ENCODE measurements at places on chromosomes 12 and 14.
A peak's percentile ranks its signal among the peaks of the same experiment; 100 is the strongest.

DNA sequence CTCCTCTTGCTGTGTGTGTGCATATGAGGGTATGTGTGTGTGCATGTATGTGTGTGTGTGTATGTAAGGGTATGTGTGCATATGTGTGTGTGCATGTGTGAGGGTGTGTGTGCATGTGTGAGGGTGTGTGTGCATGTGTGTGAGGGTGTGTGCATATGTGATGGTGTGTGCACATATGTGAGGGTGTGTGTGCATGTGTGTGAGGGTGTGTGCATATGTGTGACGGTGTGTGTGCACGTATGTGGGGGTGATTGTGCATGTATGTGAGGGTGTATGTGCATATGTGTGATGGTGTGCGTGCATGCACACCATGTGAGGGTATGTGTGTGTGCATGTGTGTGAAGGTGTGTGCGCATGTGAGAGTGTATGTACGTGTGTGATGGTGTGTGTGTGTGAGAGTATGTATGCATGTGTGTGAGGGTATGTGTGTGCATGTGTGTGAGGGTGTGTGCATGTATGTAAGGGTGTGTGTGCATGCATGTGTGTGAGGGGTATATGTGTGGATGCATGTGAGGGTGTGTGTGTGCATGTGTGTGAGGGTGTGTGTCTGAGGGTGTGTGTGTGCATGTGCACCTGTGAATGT lies 15.4 kb downstream of the DAO start:
- DNase-seq, result no peak

DNA sequence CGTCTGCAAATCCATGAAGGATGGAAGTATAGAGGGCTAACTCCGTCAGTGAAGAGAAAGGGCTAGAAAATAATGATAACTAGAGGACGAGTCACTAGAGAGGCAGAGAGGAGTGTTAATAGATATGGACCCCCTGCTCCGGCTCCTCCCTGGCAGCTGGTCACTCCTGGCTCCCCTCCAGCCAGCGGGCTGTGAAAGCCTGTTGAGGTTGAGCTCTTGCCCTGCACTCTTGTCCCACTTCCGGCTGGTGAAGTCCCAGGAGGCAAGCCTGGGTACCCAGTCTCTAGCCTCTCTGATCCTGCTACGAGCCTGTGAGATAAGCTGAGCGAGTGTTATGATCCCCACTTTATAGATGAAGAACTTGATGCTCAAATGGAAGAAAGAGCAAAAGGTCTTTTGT lies 90.3 kb downstream of the RFX4 start:
- no peak for DNase-seq

DNA sequence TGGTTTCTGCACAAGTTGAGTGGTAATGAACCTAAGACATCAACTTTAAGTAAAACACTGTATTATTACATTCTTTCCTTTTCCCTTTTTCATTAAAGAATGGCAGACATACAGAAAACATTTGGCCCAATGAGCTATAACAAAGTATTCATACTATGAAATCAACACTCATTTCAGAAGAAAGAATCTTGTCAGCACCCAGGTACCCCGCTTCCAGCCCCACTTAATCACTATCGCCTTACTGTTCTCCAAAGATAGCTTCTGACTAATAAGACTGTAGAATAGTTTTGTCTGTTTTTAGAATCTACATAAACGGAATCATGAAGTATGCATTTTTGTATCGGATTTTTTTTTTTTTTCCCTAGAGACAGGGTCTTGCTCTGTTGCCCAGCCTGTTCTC lies 9.5 kb downstream of the CNTN1 start:
- DNase-seq, result no peak

DNA sequence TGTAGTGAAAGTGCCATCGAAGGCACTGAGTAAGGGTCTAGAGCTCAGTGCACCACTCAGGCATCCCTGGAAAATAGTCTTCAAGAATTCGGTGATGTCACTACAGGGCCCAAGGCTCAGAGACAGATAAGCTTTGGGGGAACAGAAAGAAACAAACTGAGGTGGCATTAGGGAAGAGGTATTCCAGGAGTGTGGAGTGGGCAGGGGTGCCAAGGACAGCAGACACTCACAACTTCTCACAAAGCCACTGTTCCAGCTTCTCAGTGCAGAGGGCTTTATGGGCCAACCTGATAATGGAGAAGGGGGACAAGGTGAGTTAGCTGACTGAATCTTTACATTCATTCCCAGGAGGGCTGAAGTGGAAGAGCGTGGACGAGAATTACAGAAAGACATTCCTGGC lies 2.1 kb downstream of the LALBA start:
- no peak for DNase-seq

DNA sequence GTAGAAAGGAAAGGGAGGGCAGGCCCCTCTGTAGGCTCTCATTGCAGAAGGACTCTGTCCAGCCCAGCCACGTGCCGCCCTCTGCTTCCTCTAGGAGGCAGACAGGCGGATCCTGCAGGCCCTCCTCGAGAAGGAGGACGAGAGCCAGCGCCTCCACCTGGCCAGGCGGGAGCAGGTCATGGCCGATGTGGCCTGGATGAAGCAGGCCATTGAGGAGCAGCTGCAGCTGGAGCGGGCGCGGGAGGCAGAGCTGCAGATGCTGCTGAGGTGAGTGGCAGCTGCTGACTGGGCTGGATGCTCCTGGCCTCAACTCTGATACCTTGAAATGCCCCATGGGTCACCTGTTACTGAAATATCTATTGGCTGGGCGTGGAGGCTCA lies 10.9 kb downstream of the TCHP start:
- no peak for DNase-seq

GRCh38 chr12:96502477-96502876 lies 13.1 kb downstream of the CFAP54 start:
- DNase-seq, result no peak

- DNase-seq, result no peak
Measured at GRCh38 chr14:58765843-58766242, 128.1 kb downstream of the DACT1 start.

DNA sequence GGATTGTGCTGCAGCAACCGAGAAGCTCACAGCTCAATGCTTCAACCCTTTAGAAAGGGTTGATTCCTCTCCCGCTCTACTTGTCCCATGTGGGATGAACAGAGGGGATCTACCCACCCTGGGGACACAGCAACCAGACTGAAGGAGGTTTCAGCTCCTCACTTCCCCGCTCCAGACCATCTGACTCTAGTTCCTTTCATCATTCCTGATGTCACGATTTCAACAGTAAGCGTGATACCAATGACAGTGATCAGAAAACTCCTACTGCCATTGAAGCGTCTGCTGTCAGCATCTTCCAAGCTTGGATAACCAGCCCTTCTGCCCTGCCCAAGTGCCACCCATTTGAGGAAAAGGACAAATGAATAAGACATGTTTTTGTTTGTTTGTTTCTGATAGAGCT lies 14.3 kb downstream of the SERPINA1 start:
- no peak for DNase-seq

- no peak for DNase-seq
Measured at GRCh38 chr14:105602243-105602750, 75.9 kb downstream of the TMEM121 start.

- no peak for DNase-seq
Measured at GRCh38 chr12:48678551-48679185, 3.4 kb downstream of the KANSL2 start.

DNA sequence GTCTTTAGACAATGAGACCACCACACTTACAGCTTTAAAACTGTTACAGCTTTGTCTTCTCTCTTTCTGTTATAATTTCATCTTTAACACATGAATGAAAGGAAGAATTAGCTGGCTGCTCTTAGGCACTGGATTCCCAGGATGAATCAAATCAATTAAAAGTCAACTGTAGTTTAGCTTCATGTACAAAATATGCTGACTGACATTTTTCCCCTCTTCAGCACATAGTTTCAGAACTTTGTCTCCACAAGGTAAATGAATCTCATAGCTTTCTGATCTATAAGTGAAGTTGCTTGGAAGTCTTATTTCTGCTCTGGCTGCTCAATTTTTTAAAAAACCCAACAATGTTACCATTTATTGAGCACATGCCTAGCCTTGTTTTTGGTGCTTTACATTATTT lies 293.8 kb downstream of the GRIN2B start:
- no peak for DNase-seq

DNA sequence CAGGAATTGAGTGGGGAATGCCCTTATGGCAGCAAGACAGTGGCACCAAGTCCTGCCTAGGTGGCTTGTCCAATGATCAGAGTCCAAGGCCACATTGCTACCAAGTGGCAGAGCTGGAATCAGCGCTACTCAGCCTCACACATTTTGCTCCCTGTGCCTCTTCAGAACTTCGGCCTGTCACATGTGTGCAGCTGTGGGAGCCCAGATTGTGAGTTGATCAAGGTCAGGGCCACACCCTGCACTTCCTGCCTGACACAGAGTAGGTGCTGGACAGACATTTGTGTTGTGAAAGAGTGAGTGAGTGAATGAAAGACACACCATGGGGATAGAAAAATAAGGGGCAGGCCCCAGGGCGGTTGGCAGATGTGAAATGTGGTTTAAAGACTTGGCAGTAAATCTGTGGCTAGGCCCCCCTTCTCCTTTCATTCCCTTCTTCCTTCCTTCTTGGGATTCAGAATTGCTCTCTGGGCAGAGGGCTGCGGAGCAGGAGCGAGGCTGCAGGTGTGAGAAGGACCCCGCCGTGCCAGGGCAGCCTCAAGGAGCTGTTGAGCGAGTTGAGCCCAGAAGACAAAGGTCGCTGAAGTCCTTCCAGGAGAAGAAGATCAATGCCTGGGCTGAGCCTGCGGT lies 83.5 kb downstream of the SLC25A47 start:
- DNase-seq, result no peak

- no peak for DNase-seq
Measured at GRCh38 chr12:22850185-22850584, 225.2 kb downstream of the ETNK1 start.

DNA sequence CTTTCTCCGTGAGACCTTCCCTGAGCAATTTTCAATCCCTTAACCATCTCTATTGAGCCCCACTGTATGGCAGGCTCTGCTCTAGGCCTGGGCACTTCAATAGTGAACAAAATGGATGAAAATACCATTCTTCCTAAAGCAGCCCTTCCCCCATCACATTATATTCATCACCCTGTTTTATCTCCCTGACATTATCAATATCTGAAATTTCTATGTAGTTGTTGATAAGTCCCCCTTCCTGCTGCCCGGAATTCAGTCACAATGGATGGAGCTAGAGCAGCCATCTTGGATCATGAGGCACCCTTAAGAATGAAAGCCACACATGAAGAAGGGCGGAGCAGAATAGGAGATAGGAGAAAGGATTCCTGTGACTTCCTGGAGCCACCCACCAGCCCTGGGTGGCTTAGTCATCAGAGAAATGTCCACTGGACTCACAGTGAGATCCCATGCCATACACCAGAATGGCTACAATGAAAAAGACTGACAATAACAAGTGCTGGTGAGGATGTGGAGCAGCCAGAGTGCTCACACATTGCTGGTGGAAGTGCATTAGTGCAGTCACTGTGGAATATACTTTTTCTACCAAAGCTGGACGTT lies 33.9 kb downstream of the SCARB1 start:
- no peak for DNase-seq

DNA sequence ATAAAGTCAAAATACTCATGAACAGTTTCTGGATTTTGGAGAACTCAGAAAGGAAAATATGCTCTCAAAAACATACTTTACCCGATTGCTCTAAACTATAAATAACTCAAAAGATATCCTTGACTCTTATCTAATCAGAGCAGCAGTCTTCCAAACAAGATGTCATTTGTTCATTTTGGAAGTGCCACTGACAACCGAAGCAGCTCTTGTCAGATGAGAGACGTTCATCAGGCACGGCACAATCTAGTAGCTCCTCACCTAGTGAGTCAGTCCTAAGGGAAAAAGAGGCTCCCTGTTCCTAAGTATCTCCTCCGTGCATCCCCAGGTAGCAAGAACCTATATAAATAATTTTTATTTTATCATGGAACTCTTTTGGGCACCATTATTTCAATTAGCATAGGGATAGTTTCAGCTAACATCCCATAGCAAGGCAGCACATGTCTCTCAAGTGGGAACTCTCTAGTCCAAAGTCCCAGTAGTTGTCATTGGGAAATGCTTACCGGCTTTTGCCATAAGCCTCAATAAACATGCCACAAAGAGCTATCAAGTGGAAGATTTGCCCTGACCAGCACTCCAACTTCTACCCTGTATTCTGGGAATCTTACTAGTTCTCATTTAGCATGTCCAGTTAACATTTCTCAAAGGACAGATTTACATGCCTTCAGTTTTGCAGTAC lies 14.1 kb upstream of the TMEM263 start:
- no peak for DNase-seq

DNA sequence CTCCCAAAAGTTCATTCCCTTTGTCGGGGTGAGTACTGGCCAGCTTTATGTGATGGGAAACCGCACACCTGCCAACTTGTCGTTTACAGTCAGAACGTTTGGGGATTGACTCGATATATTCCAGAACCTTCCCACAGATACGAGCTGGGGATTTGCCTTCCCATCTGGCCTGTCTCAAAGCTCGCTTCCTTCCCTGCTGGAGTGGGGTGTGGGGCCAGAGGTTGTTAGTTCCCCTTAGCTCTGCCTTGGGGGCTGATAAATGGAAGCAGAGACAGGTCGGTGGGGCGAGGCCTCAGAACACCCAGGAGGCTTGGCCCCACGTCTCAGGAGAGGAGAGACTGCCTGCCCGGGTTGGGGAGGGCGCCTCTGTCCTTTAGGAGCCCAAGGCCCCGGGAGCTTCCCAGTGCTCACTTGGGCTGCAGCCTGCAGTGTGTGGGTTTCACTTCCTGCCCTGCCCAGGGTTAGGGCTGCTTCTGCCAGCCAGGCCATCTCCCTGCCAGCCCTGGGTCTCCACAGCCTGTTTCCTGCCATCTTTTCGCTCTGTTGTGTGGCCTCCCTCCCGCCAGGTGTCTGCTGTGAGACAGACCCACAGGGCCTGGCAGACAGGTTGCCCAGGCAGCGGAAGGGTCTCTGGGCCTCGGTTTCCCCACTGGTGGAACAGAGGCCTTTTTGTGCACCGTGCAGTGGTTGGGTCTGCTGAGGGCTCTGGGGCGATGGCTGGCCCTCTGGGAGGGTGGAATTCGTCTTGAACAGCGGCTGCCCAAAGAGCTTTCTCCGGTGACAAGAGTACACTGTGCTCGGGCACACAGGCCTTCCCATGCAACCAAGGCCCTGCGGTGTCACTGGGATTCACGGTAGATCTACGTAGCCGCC lies 8.1 kb upstream of the TEX22 start:
- no peak for DNase-seq

GRCh38 chr14:99260587-99261551 lies 11.1 kb downstream of the BCL11B start:
- DNase-seq, result no peak

DNA sequence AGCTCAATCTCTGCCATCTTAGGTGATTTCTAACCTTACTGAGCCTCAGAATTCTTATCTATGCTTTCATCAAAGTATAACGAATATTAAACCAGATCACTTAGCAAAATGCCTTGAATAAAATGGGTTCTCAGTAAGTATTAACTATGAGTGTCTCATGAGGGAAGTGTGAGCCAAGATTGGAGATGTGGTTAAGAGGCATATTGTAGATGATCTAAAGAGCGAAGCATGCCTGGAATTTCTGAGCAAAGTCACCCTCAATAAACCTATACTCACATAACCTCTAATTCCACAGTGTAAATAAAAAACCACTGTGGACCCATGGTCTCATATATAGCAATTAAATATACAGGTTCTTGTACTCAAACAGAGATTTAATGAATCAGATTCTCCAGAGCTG lies 193.1 kb upstream of the FSCB start:
- DNase-seq, result no peak

GRCh38 chr12:76810671-76811419 lies 46.9 kb downstream of the ZDHHC17 start:
- DNase-seq, result peak; percentile 2
